ENCODE measurements at places on chromosomes 1 and 21.

- DNase-seq, result peak; percentile 62
Observed at GRCh38 chr1:182781841-182782586, 7.6 kb upstream of the NPL start.

GRCh38 chr1:200338451-200338850, 71.4 kb downstream of the ZNF281 start:
- DNase-seq, result no peak

DNA sequence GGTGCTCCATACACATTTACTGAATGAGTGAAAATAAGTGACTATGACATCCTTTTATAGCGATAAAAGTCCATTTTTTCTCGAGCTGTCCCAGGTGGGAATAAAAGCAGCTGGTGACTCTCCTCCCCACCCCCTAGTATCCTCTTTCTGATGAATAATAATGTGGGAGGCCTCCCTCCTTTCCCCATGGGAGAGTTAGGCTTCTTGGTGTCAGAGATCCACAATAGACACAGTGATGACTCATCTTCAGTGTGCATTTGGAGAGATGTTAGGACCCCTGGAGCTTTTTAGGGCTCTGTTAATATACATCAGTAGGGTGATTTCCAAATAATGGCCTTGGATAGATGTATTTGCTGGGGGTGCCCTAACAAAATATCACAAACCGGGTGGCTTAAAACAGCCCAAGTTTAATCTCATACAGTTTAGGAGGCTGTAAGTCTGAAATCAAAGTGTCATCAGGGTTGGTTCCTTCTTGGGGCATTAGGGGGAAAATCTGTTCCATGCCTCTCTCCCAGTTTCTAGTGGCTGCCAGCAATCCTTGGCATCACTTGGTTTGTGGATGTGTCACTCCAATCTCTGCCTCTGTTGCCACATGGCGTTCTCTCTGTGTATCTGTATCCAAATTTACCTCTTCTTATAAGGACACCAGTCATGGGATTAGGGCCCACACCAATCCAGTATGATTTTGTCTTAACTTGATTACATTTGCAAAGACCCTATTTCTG, 4.4 kb upstream of the PHC2 start:
- DNase-seq, result no peak

- DNase-seq, result no peak
Observed at GRCh38 chr1:198711837-198712236, 73.0 kb downstream of the PTPRC start.

- no peak for DNase-seq
Observed at GRCh38 chr1:94612525-94613204, 71.1 kb upstream of the F3 start.

GRCh38 chr1:16063921-16064320, 9.5 kb downstream of the FAM131C start:
- no peak for DNase-seq

GRCh38 chr1:13732971-13733667, 33.1 kb downstream of the PRDM2 start:
- DNase-seq, result peak; percentile 48

GRCh38 chr1:247296599-247297180, 35.0 kb downstream of the ZNF496 start:
- no peak for DNase-seq

GRCh38 chr1:156767879-156768604, 707 bp downstream of the PRCC start:
- no peak for DNase-seq

DNA sequence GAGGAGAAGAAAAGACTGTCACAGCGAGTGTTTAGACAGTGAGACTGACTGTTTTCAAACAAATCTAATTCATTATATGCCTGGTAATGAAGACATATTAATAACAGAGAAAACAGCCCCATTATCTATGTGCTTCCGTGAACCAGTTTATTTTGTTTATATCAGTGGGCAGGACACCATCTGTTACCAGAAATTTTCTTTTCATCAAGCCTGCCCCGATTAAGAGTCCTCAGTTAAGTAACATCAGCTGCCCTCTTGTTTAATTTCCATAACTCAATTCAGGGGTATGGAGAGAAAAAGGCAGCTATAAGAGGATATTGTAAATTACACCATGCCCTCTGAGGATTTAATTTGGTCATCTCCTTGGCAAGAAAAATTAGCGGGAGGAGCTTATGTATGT, 94.0 kb downstream of the TMEM200B start:
- no peak for DNase-seq

DNA sequence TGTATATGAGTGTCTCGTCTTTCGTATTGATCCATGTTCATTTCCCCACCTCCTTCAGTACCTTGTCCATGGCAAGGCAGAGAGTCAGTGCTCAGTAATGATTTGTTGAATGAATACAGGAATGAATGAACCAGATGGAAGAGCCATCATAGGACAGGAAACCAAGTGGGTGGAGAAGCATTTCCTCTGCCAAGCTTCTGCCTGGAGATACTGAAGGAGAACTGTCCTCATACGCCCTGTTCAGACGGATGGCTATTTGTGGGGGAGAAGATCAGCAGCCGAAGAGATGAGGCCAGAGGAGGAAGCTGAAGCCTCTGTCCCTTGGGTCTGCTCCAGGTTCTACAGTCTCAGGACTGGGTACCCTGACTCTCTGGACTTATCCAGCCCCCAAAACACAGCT, 5.8 kb downstream of the FAM43B start:
- no peak for DNase-seq

DNA sequence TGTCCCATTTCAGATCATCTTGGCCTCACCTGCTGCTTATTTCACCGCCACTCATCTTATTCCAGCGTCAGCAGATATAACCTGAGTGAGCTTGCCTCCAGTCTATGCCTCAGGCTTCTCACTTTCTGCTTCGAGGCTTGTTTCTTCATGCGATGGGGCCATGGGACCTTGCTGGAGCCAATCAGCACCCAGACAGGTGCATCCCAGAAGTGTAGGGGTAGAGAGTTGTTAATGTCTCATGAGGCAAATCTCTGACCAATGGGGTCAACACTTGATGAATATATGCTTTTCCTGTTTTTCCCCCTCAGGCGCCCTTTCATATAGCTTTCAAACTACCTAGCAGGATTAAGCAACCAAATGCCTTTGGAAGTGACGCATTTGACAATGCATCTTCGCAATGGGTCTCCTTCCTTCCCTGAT, 935 bp upstream of the YIPF1 start:
- no peak for DNase-seq

DNA sequence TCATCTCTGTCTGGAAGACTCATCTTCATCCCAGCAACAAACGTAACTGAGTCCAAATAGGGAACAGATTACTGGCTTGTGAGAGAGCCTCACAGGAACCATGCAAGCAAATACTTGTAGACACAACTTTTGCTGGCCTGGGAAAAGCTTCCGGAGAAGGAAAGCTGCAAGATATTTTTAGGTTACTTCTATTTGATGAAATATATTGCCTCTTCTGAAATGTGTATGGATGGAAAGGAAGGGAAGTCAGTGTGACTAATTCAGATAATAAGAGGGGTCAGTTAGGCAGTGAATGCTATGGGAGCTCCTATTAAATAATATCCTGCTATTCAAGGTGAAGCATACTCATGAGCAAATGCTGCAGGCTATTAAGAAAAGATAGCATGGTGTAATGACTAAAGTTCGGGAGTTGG, 20.4 kb upstream of the FGGY start:
- no peak for DNase-seq

DNA sequence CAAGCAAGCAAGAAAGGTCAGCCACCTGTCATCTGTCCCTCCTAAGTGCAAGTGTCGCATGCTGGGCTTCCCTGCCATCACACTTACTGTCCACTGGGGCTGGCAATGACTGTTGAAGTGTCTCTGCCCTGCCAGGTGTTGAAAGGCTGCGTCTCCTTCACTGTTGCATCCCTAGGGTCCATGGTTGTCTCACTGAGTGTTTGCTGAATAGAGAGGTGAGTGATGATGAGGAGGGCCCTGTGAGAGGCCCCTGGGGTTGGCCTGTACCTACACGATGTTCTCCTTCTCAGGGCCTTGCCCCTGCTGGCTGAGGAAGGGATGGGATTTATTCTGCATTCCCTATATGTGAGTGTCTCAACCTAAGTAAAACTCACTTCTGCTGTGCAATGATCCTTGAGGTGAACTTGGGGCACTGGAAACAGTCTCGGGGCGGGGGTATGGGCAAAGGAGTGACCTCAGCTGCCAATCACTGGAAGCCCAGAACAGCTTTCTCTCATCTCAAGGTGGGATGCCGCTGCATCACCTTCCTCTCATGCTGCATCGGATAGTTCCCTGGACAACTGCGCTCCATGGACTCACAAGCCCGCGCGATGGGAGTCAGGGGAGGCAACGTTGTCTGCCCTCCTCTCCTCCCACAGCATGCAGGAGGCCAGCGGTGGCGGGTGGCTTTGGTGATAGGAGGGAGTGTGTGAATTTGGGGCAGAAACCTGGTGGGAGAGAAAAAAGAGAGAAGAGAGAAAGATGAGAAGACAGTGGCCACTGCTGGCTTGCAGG, 35.8 kb upstream of the SOX13 start:
- DNase-seq, result no peak

DNA sequence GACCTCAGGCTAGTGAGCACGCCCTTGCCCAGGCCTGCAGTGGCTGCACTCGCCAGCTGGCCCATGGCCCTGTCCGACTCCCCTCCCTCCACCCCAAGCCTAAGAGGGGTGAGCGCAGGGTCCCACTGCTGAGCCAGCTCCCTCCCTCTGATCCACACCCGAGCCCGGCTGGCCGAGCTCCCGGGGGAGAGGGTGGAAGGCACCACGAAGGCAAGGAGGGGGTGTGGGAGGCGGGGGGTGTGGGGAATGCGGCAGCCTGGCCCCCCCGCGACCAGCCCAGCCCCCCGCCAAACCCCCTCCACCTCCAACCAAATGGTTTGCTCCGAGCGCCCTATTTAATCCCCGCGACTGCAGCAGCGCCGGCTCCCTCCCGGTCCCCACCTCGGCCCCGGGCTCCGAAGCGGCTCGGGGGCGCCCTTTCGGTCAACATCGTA, at the start of gene CADM3:
CADM3 (plus strand) TSS at position 362 of the 434 bp plus-strand sequence. CDS start 151 bp downstream, outside the sequence.
- DNase-seq, result peak; percentile 29

GRCh38 chr1:2215329-2215728, 12.8 kb upstream of the SKI start:
- DNase-seq, result no peak

DNA sequence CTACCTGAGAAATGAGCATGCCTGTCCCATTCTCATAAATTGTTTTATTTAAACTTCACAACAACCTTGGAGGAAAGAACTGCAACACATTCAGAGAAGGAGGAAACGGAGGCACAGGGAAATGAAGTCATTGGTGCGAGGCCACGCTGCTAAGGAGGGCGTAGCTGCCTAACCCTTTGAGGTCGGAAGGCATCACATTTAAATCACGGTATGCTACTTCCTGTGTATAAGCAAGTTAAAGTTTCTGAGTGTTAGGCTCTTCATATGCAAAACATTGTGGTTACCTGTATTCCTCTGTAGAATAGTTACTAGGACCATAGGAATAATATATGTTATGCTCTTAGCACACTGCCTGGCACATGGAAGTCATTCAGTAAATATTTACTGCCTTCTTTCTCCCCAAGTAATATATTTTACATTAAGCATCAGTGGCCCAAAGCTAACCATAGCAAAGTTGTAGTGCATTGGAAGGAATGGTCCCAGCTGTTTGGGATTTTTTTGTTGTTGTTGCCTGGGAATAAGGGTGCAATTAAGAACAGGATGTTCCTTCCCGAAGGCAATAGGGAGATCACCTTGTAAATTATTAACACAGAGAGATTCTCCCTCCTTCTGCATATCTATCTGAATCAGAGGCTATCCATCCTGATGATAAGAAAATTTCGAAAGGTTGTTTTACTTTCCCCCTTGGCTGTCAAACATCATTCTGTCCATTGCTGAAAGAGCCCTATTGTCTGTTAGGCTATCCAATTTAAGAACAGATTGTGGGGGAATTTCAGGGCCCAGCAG, 192.2 kb upstream of the C8B start:
- DNase-seq, result no peak

GRCh38 chr1:76500116-76500515, 367.2 kb upstream of the ST6GALNAC5 start:
- no peak for DNase-seq

DNA sequence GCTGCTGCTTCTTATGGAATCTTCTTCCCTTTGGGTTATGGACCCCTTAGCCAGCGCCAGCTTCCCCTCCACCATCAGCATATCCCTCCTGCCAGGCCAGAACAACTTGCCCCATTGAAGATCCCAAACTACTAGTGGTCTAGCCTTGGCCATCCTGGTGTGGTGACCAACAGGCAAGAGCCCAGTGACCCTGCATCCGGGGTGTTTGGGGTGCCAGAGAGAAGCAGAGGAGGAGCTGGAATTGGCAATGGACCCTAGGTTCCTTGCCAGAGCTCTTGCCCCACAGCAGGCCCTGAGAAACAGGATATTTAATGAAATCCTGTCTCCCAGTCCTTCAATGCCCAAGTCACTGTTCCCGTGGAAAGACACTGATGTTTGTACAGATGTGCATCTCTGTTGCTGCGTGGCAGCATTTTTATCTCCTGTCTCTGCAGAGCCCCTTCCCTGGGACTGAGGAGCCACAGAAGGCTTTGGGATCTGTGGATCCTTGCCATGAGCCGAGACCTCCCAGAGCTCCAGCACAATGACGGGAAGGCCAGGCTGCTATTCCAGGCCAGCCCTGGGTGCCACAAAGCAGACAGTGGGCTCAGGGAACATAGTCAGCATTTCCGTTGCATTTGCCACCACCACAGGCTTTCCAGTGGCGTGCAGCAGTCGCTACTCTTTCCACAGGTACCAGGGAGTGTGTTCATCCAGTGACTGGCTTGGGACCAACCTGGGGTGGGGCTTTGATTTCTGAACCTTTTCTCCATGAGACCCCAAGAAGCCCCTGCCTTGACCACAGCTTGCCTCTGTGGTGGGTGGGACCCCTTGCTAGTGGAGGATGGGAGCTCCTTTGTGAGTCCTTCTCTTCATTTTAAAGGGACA, 21.6 kb downstream of the NAV1 start:
- DNase-seq, result no peak

DNA sequence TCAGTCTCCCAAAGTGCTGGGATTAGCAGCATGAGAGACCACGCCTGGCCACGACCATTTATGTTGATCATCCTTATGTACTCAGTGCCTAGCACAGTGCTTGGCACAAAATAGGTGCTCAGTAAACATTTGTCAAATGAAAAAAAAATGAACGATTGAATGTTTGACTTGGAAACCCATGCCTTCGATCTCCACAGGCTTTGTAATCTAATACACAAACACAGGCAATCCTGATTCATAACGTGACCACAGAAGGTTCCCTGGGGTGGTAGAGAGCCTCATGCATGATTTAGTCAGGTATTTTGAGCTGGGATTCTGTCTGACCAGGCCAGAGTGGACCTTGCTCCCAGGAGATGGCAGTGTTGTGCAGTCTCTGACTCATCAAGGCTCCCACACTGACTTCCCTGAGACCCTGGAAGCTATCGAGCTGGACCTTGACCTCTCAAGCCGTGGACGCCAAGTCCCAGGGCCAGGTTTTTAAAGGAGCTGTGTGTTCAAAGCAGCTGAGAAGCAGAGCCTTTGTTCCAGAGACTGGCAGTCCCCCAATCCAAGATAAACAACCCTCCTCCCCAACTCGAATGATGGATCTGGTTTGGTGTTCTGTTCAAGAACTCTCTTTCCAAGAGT, 81.1 kb downstream of the PGM1 start:
- no peak for DNase-seq

- no peak for DNase-seq
Observed at GRCh38 chr1:79679916-79680315, 673.4 kb upstream of the ADGRL4 start.

All from CD4-positive, alpha-beta memory T cell (primary cell).